NCI-H187 treated with DMSO at 0.1 percent for 48 hours (cell line): ENCODE measurements at places on chromosomes 16 and 17.
A peak's percentile ranks its signal among the peaks of the same experiment; 100 is the strongest.

GRCh38 chr16:87376660-87377059 lies 6.9 kb downstream of the FBXO31 start:
- DNase-seq, result no peak

DNA sequence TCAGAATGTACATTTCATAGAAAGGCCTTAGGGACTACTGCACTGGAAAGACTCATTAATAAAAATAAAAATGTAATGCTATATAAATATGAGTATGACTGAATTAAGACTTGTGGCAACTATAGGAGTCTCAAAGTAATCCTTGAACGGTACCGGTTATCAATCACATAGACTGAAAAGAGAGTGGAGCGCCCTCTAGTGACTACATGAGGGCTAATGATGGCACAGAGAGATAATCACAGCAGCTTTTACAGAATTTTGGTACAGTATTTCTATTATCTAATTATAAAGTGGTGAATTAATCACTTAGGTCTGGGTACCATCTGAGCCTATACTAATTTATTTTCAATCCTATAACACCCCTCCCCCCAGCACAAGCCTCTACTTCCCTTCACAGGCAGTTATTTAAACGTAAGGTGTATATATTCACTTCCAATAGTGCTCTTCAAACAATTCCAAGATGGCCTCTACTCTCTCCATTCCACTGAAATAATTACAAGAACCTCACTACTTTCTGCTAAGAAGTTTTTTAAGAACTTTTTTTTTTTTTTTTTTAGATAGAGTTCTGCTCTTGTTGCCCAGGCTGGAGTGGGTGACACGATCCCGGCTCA lies 40.7 kb upstream of the ANKFY1 start:
- no peak for DNase-seq

- DNase-seq, result no peak
Observed at GRCh38 chr16:2004795-2005517, 4.7 kb downstream of the ZNF598 start.

GRCh38 chr17:67636834-67637520 lies 80.8 kb upstream of the NOL11 start:
- DNase-seq, result no peak

GRCh38 chr17:30570596-30571265 lies 93.5 kb downstream of the GOSR1 start:
- DNase-seq, result no peak

GRCh38 chr16:4303973-4304372 lies 11.9 kb upstream of the GLIS2 start:
- no peak for DNase-seq

DNA sequence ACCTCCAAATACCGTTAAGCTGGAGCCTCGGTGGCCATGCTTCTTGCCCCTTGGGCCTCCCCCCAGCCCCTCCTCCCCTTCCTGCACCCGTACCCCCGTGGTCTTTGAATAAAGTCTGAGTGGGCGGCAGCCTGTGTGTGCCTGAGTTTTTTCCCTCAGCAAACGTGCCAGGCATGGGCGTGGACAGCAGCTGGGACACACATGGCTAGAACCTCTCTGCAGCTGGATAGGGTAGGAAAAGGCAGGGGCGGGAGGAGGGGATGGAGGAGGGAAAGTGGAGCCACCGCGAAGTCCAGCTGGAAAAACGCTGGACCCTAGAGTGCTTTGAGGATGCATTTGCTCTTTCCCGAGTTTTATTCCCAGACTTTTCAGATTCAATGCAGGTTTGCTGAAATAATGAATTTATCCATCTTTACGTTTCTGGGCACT lies 928 bp downstream of the HBA1 start:
- DNase-seq, result peak; percentile 59
